ENCODE measurements at places on chromosomes 6 and 20.

- no peak for DNase-seq
Observed at GRCh38 chr6:72365773-72366172, 256.1 kb upstream of the KCNQ5 start.

DNA sequence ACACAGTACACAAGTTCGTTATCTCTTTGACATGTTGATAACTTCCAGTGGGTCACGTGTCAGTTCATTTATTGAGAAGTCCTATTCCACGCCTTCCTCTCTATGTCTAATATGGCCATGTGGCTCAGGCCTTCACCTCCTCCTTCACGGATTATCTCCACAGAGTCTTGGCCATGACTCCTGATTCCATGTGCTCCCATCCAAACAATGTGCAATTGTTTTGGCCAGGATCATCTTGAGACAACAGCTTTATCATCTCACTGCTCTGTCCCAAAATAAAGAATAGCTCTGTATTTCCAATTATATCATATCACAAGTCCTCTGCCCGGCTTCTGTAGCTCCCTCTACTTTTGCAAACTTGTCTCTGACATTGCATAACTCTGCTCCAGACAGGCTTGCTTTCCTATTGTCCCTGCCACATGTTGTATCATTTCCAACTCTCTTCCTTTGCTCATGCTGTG is 11.1 kb upstream of the TXNDC5 start:
- DNase-seq = no peak

DNA sequence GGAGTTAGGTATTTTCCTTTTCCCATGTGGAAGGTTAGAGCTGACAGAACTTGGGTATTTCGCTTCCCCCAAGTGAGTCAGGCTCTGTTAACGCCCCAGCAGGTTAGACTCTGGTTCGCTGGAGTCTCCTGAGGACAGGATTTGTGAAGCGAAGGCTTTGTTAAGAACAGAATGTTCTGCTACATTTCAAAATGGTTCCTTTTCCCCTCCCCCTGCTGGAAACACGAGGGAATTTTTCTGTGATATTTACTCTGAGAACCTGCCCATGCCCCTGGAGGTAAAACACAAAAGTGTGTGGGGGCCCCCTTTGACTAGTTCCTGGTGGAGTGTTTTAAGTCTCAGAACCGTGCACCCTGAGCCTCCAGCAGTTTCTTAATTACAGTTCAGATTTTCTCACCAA is 731.4 kb upstream of the CITED2 start:
- no peak for DNase-seq

GRCh38 chr6:32153564-32154513 is at the start of gene PPT2:
TSS of gene PPT2 (plus strand) at chr6:32154141. CDS start at chr6:32154595, 454 bp downstream.
- peak; percentile 61 for DNase-seq

DNA sequence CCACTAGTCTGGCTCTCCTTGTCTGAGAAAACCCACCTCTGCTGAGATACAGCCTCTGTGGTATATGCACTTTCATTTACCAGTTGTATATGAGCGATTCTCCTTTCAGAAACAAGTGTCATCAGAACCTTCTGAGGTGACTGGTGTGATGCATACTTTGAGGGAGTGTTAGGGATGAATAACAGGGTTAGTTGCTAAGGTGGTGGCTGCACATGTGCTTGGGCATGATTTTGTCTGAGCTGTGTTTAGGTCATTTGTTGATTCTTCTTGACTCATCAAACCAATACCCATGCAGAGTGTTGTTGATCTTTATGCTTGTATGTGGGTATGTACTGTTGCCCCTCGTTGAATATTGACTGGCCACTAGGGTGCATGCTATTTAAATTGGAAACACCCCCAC is 25.7 kb downstream of the DTD1 start:
- DNase-seq = no peak

DNA sequence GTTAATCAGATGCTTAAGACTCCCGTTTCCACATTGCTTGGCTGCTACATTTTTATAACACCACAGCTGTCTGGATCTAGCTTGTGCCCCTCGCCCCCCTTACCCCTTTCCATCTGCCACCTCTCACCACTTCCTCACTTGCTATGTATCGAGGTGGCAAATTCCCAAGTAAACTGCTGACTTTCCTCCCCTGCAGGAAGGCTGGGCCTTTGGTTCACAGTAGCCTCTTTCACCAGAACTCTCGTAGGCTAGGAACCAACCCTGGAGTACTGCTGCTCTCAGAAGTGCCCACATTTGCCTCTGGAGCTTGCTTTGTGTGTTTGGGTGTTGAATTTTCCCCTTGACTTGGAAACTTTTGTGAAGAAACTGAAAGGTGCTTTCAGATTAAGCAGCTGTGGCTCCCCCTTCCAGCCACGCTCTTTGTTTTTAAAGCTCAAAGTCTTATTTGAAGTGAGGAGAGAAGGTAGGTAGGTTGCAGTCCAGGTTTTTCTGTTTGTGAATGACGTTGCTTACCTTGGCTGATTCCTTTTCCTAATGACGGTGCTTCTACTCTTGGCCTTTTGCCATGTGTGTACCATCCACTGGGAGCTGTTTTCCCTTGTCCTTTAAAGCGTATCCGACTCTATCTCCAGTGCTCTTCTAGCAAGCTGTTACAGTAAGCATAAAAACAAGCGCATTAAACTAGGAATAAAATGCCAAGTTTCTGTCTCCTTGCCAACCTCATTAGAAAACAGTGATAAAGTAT is 90.4 kb downstream of the CARMIL1 start:
- DNase-seq = peak; percentile 92

DNA sequence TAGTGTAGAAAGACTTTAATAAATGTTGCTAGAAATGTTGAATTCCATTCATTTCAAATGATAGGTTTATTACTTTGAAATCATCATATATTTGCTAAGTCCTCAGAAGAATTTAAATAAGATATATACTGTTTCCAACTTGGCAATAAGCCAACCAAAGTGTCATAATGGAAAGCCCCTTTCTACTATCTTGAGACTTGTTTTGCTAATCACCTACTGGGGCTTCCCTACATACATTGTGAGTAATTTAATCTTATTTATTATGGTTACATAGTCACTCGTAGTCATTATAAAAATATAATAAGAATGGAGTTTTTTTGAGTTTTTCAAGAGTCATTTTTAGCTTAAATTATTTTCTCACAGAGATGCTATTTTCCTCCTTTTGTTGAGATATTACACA is 20.7 kb downstream of the COL19A1 start:
- DNase-seq = no peak

GRCh38 chr6:14266266-14266665 is 148.7 kb downstream of the CD83 start:
- no peak for DNase-seq

DNA sequence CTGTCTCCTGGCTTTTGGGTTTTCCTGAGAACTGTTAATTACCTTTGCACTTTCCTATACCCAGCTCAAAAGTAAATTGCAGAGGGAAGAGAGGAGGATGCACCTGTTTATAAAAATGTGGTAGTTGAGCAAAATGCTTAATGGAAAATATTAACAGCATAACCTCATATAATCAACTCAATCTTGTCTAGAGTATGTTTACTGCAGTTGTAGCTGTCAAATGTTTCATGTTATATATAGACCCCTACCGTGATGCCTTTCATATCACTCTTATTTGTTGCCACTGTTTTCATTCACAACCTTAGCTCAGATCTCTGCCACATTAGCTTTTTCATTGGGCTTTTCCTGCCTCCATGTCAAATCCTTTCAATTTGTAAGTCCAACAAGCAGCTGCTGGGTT is 36.0 kb downstream of the ANKRD6 start:
- no peak for DNase-seq

DNA sequence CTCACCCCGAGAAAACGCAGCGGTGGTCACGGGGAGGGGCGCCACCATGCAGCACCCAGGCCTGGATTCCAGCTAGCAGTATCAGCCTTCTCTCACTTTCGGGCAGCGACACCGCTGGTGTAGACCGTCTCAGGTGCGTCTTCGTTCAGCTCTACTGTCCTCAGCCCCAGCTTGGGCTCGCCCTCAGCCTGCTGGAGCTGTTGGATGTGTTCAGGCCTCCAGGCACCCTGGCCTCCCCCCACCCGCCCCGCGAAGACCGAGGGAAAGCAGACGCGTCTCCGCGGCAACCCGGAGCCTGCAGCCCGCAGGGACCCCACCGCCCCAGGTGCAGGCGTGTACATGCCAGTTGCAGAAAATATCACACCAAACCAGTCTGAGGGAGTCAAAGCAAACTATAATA is 60.8 kb upstream of the CARMIL1 start:
- DNase-seq = peak; percentile 36

DNA sequence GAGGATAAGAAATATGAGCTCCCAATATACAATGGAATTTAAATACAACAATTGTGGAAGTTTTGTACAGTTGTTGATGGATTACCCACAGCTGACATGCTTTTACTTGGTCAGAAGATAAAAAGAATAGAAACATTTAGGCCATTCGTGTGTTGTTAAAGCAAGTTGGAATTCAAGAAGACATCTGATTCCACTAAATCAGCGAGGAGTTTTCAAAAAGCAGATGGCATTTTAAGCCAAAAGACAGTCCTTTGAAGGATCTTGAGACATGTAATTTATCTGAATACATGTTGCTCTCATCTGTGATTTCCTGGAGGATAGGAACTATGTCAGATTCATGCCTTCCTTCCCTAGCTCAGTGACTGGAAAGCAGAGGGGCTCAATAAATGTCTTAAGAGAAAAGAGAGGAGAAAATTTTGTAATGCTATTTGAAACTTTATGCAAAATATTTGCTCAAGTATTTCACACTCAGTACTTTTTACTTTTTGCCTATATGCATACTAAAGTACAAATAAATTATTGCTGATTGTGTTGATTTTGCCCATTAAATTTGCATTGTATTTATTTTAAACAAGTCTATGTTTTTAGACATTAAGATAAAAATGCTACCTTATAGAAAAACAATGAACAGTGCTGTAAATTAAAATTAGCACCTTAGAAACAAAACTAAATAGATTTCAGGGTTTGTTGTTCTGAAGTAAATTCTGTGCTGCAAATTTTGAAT is 733.8 kb upstream of the FLRT3 start:
- DNase-seq = no peak

GRCh38 chr6:167700199-167700598 is 126.5 kb upstream of the AFDN start:
- no peak for DNase-seq

DNA sequence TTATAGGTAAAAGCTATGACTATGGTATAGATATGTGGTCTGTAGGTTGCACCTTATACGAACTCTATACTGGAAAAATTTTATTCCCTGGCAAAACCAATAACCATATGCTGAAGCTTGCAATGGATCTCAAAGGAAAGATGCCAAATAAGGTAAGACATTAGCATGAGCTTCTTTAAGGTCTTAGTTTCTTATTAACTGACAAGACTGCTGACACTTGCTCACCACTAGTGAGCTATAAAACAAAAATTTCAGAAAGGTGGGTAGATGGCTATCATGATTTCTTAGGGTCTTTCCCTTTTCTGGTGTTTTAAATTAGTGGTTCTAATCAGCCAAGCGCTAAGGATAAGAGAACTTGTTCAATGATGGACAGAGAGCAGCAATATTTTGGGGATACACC is 21.9 kb downstream of the FAM217A start:
- no peak for DNase-seq

- no peak for DNase-seq
Observed at GRCh38 chr20:16514140-16514539, 59.1 kb downstream of the KIF16B start.

- DNase-seq = no peak
Observed at GRCh38 chr20:13863244-13863643, 78.4 kb downstream of the NDUFAF5 start.

- DNase-seq = no peak
Observed at GRCh38 chr6:113586413-113587077, 270.6 kb upstream of the MARCKS start.

- no peak for DNase-seq
Observed at GRCh38 chr6:5425267-5425666, 164.0 kb downstream of the FARS2 start.

DNA sequence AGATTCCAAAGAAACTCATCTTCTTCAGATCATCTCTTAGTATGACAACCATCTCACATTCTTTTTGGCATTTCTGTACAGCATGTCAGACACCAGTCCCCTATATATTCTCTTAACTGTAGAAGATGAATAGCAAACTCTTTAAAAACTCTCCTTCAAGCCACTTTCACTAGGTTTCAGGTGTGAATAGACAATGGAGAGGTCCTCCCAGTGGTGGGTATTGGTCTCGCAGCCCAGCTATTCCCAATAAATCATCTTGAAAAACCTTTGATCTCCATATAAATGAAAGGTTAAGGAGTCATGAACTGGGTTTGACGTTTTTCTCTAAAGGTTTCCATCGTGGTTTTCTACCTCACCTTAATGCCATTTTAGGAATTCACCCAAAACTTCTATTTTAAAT is 180.0 kb downstream of the GJA1 start:
- no peak for DNase-seq

GRCh38 chr6:48136856-48137255 is 25.9 kb upstream of the PTCHD4 start:
- no peak for DNase-seq

DNA sequence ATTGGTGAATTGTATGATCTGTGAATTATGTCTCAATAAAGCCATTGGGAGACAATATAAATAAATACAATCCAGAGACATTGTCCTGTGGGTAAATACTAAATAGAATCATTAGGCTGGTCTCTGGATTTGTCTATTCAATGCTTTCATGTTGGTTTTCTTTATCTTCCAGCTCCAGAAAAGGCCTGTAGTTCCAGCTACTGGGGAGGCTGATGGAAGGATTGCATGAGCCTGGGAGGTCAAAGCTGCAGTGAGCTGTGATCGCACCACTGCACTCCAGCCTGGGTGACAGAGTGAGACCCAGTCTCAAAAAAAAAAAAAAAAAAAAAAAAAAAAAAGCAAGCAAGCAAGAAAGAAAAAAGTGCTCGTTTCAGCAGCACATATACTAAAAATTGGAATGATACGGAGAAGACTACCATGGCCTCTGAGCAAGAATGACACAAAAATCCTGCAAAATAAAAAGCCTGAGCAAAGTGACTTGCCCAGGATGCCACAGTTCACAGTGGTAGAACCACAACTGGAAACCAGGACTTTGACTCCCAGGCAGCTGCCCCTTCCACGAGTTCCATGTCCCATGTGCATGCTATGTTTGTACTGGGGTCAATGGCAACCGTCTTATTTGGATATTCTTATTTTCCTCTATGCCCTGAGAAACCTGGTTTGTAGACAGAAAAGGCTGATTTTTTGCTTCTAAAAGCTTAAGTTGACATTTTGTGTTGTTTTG is 33.6 kb upstream of the GMPR start:
- DNase-seq = no peak

DNA sequence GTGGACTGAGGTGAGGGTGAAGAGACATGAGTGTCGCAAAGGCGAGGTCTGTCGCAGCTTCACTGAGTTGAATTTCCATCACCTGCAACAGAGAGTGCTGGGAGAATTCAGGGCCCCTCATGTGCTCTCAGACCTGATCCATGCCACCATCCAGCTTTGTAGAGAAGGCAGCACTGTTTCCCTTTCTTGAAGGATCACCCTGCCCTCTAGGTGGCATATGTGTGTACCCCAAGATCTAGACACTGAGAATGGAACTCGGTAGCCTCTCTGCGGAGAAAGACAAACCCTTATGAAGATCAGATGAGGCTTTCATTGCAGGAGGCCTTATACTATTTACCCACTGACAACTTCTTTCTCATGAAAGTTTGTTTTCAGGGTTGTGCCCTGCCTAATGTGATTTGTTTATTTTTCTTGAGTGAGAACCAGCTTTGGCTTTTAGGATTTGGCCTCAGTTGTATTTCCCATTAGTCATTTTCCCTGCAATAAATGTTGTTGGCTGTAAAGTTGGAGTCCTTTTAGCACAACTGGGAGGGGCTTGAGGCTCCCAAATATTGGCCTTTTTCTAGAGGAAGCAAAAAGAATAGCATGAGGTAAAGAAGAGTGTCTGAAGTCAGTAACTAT is 811.3 kb downstream of the DHX35 start:
- DNase-seq = no peak

Data from DMS153 (cell line).